ENCODE measurements at places on chromosomes 3 and 15.

- peaks cover 48% of the 10 kb centered on the region for H3K4me1 ChIP-seq
- H3K27me3 ChIP-seq, result no peaks in the 10 kb centered on the region
- DNase-seq, result no peak
- peak overlapping the region; percentile 93 for H3K4me3 ChIP-seq
- H3K36me3 ChIP-seq, result no peaks in the 10 kb centered on the region
Measured at GRCh38 chr3:33437556-33438283, 2.5 kb downstream of the UBP1 start.

- H3K36me3 ChIP-seq, result no peaks in the 10 kb centered on the region
- H3K27me3 ChIP-seq, result no peaks in the 10 kb centered on the region
- H3K4me3 ChIP-seq, result no peak overlapping the region
- no peak overlapping the region for H3K27ac ChIP-seq
Measured at GRCh38 chr3:28672406-28672805, 323.8 kb upstream of the AZI2 start.

- H3K27ac ChIP-seq, result no peak overlapping the region
- H3K27me3 ChIP-seq, result no peaks in the 10 kb centered on the region
- peaks cover 17% of the 10 kb centered on the region for H3K4me1 ChIP-seq
- no peaks in the 10 kb centered on the region for H3K36me3 ChIP-seq
Measured at GRCh38 chr3:25423780-25424588, 4.1 kb upstream of the RARB start.

DNA sequence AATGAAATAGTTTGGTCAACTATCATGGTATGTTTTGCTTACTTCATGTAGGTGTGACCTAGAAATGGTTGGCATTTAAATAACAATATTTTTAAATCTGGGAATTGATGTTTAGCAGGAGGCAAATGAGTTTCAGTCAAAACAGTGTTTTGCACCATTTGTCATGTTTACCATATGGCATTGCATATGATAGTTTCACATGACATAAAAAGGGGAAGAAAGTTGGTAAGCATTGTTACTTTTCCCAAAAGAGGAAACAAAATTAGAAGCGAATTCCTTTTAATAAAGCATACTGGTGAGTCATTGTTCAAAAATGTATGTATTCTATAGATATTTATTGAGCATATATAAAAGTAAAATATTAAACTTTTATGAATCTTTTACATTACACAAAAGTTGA is 2.3 kb downstream of the RNF13 start:
- no peaks in the 10 kb centered on the region for H3K27me3 ChIP-seq
- H3K4me3 ChIP-seq, result peak overlapping the region; percentile 85
- DNase-seq, result no peak

- H3K27ac ChIP-seq, result no peak overlapping the region
- H3K27me3 ChIP-seq, result no peaks in the 10 kb centered on the region
- H3K4me3 ChIP-seq, result no peak overlapping the region
- DNase-seq, result no peak
- H3K4me1 ChIP-seq, result peaks cover 78% of the 10 kb centered on the region
Measured at GRCh38 chr3:126997455-126998038, 14.6 kb downstream of the PLXNA1 start.

DNA sequence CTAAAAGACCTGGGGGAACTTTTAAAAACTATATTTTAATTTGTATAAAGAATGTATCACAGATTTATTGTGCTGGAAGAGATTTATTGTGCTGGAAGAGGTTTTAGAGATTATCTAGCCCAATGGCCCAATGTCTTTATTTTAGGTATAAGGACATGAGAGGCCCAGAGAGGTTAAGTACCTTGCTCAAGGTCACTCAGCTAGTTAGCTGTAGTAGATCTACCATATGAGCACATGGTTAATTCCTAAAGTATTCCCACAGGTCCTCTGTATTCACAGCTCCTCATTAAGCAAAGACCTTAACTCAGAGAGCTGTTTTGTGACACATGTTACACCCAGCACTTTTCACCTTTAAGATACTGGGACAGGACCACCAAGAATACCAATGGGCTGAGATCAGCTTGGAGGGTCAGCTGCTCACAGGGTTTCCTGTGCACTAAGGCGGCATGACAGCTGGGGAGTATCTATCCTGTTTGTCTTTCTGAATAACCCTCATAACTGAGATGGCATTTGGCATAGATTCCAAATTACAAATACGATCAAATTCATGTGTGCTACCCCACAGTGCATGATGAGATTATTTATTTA is 143.1 kb upstream of the TBL1XR1 start:
- H3K4me3 ChIP-seq, result no peak overlapping the region
- no peak for DNase-seq
- peaks cover 35% of the 10 kb centered on the region for H3K4me1 ChIP-seq

GRCh38 chr3:17304969-17305368 is 420.2 kb downstream of the PLCL2 start:
- DNase-seq, result no peak
- H3K36me3 ChIP-seq, result no peaks in the 10 kb centered on the region
- peaks cover 9% of the 10 kb centered on the region for H3K4me1 ChIP-seq
- no peak overlapping the region for H3K27ac ChIP-seq
- H3K27me3 ChIP-seq, result no peaks in the 10 kb centered on the region

GRCh38 chr15:98671060-98672008 is 23.0 kb downstream of the IGF1R start:
- peak overlapping the region; percentile 9 for H3K27ac ChIP-seq
- no peak overlapping the region for H3K4me3 ChIP-seq
- H3K27me3 ChIP-seq, result no peaks in the 10 kb centered on the region
- peaks cover 54% of the 10 kb centered on the region for H3K4me1 ChIP-seq
- no peaks in the 10 kb centered on the region for H3K36me3 ChIP-seq
- DNase-seq, result no peak

DNA sequence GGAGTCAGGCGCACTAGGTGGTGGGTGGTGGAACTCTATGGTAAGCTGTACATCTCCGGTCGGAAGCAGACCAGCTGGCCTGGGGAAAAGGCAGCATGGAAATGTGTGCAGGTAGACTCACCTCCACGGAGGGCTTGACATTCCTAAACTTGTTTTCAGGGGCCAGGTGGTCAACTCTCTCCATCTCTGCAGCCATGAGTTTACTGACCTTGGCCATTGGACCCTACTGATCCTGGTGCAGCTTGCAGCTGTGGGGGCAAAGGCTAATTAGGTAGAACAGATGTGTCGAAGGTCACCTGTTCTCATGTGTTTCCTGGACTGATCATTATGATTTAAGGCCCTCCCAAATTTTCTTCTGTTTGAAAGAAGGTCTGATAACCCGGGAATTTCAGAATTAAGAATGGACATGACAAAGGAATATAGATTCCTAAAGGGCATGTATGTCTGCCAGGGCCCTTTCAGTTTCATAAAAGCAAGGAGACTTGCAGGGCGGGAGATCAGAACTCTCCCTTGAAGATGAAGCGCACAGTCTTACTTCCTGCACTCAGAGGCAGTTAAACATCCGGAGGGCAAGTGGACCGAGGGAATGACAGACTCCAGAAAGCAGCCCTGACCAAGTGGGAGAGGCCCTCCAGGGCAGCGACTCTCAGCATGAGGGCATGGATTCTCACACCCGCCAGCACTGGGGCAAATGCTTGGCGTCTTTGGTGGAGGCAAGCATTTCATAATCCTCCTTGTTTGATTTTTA is 56.1 kb upstream of the CMTM7 start:
- no peak overlapping the region for H3K4me3 ChIP-seq
- no peaks in the 10 kb centered on the region for H3K27me3 ChIP-seq
- H3K4me1 ChIP-seq, result no peaks in the 10 kb centered on the region
- no peak for DNase-seq
- H3K27ac ChIP-seq, result no peak overlapping the region

DNA sequence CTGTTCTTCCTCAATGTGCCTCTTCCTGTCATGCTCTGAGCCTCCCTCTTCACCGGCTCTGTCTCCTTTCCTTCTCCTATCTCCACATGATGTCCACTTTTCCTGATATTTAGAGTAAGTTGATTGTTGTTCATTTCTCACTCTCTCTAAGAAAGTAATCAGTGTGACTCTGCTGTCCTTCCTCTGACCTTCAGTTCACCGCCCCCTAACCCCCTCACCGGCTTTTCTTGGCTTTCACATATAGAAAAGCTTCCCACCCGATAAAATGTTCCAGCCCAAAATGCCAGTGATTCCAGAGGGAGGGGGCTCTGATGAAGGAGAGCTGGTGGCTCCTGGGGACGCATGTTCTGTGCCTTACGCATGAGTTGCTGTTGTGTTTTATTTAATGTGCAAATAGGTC is 120.5 kb upstream of the ABHD17C start:
- H3K27me3 ChIP-seq, result peaks cover 2% of the 10 kb centered on the region
- H3K36me3 ChIP-seq, result no peaks in the 10 kb centered on the region

DNA sequence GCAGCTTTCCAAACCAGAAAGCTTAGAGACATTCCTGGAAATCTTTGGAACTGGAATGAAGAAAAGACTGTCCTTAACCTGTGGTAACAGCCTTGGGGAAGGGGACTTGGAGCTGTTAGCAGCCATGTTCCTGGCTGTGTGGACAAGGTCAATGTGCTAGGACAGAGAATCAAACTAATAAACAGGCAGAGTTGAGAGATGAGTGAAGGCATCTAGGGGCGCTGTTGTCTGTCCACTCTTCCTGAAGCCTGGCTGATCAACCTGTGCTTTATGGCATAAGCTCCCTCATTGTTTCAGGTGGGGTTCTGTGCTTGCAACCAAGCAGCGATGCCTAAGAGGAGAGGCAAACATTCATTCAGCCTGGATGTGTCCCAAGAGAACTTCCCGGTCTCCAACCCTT is 19.3 kb downstream of the ZNF860 start:
- H3K27ac ChIP-seq, result no peak overlapping the region
- no peaks in the 10 kb centered on the region for H3K27me3 ChIP-seq
- DNase-seq, result no peak
- H3K4me3 ChIP-seq, result no peak overlapping the region
- H3K4me1 ChIP-seq, result peaks cover 9% of the 10 kb centered on the region

GRCh38 chr3:24305795-24306467 is 188.7 kb downstream of the THRB start:
- no peak overlapping the region for H3K27ac ChIP-seq
- no peak for DNase-seq
- no peaks in the 10 kb centered on the region for H3K36me3 ChIP-seq

- H3K4me1 ChIP-seq, result no peaks in the 10 kb centered on the region
- DNase-seq, result no peak
- no peak overlapping the region for H3K4me3 ChIP-seq
- no peak overlapping the region for H3K27ac ChIP-seq
- H3K36me3 ChIP-seq, result no peaks in the 10 kb centered on the region
Measured at GRCh38 chr3:151845306-151845905, 28.0 kb upstream of the SUCNR1 start.

Data from suprapubic skin (tissue), 4 donors.